Hair follicular keratinocyte (primary cell): ENCODE measurements at places on chromosomes 5 and 9. TPM values are rescaled to one million over a fixed set of nuclear protein-coding genes. Genes with fewer than 3 reads are reported as not detected.

KCNMB1 gene
- total RNA-seq: not detected in 2 replicates

TMEM174 gene
- not detected in 2 replicates for total RNA-seq

ALDH1B1 gene
- total RNA-seq: 21.1 and 33.5 TPM in 2 replicates

APBA1 gene
- 0.38 and 1.7 TPM in 2 replicates for total RNA-seq

MYOT gene
- total RNA-seq: not detected in 2 replicates

CSNK1A1 gene
- total RNA-seq: 265 and 339 TPM in 2 replicates

SLC6A7 gene
- not detected in 2 replicates for total RNA-seq

COL5A1 gene
- total RNA-seq: 10.5 and 10.9 TPM in 2 replicates

OR13F1 gene
- not detected in 2 replicates for total RNA-seq

PRKACG gene
- not detected in 2 replicates for total RNA-seq
